ENCODE measurements at places on chromosomes 6 and 20. TPM values are rescaled to one million over a fixed set of nuclear protein-coding genes. Genes with fewer than 3 reads are reported as not detected.
A peak's percentile ranks its signal among the peaks of the same experiment; 100 is the strongest.

DNA sequence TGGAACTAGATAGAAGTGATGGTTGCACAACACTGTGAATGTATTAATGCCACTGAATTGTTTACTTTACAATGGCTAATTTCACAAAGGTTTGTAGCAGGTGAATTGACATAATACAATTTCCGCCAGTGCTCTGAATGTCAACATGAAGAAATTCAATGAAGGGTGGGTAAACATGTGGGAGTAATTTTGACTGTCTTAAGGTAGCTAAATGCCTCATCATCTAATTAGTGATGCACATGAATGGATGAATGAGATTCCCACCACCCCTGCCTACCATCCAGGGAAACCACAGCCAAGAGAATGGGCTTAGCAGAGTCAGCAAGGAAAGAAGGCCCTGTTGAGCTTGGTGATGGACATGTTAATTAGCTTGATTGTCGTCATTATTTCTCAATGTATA lies 275.3 kb downstream of the ALDH8A1 start:
- DNase-seq: no peak

PGC gene
- total RNA-seq: 0.27 TPM

TCF21 gene
- total RNA-seq: 0.80 TPM

- DNase-seq: no peak
Measured at GRCh38 chr20:12649234-12649633, 359.5 kb upstream of the SPTLC3 start.

GRCh38 chr6:6845603-6846002 lies 257.1 kb downstream of the LY86 start:
- no peak for DNase-seq

GRCh38 chr6:1620504-1621069 lies 10.9 kb downstream of the FOXC1 start:
- no peak for DNase-seq

DNA sequence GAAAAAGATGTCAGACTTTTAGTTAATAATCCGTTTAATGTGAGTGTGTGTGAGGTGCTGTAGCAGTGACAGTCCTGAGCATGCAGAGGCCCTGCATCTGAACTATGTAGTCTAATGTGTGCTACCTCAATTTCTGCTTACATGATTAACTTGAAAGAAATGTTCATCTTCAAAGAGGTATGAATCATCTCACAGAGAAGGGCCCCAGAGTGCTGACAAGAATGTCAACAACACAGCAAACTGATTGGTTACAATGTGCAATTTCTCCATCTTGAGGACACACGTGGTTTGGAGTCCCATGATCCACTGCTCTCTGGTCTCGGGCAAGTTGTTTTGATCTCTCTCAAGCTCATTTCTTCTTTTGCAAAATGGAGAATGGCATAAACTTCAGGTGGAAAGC lies 61.7 kb upstream of the EMILIN3 start:
- DNase-seq: no peak

- no peak for DNase-seq
Measured at GRCh38 chr6:104858642-104859041, 1.1 kb downstream of the HACE1 start.

DNA sequence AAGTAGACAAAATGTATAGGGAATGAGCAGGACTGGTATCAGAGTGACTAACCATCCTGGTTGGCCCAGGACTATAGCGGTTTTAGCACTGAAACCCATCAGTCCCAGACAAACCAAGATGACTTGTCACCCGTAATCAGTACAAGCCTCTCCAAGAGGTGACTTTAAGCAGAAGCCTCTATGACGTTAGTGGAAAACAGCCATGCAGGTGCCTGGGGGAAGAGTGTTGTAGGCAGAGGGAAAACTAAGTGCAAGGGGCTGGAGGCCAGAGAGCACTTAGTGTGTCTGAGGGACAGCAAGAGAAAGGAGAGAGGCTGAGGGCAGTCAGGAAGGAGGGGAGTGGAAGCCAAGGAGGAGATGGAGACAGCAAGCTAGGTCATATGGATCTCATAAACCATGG lies 2.1 kb downstream of the SGK2 start:
- DNase-seq: no peak

FAM184A gene
- total RNA-seq: 7.8 TPM

DNA sequence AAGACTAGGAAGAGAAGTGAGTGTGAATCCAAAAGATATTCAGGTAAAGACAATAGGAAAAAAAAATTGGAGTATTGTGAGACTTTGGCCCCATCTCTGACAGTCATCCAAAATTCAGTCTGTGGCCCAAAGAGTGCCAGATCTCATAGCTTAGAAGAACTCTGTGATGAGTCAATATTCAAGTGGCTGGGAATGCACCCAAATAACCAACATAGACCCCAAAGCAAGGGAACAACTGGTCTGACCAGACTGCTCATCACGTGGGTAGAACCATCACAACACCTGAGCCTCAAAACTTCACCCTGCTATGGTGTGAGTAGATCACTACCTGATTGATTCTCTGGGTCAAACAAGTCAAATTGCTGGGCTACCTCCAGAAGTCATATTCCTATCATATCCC lies 51.1 kb upstream of the TRDN start:
- no peak for DNase-seq

GRCh38 chr20:24185791-24186190 lies 197.2 kb upstream of the GGTLC1 start:
- DNase-seq: no peak

PLAGL1 gene
- 65.8 TPM for total RNA-seq

DNA sequence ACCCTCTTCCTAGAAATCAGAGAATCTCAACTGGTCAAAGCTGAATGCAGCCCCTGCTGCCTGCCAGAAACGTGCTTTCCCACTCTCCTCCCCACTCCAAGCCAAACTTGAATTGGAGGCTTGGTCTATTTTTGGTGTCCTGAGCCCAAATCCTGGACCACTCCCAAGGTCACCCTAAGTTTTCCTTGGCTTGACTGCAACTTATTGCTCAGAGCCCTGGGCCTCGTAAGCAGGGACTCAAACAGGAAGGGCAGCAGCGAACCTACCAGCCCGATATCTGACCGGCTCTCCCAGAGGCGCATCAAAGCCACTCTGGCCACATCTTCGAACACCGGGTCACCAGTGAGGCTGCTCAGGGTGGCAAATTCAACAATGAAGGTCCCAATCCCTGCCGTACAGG lies 12.7 kb downstream of the EDEM2 start:
- peak; percentile 61 for DNase-seq

RAD21L1 gene
- total RNA-seq: not detected

GRCh38 chr6:44778513-44778912 lies 391.0 kb downstream of the CDC5L start:
- DNase-seq: no peak

- no peak for DNase-seq
Measured at GRCh38 chr20:52867305-52867704, 104.9 kb upstream of the TSHZ2 start.

GRCh38 chr6:100426241-100426640 lies 38.5 kb downstream of the SIM1 start:
- DNase-seq: no peak

GRCh38 chr6:130839379-130839778 lies 12.2 kb downstream of the SMLR1 start:
- DNase-seq: no peak

DNA sequence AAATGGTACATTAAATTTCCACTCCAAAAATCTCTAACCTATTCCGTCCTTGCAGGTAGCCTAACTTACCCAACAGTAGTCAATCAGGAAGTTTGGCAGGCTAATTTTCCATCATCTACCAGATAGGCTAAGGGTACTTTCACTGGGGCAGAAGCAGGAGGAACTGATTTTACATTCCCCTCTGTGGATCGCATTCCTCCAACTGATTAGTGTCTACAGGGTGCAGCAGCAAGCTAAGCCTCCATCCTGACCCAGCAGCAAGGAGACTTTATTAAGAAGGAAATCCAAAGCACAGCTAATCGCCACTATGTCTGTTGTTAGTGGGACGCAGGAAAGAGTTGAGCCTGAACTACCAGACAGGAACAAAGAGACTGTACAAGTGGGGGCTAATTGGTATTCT lies 143.2 kb upstream of the RUNX2 start:
- no peak for DNase-seq

SNAP91 gene
- total RNA-seq: 2.7 TPM

DNA sequence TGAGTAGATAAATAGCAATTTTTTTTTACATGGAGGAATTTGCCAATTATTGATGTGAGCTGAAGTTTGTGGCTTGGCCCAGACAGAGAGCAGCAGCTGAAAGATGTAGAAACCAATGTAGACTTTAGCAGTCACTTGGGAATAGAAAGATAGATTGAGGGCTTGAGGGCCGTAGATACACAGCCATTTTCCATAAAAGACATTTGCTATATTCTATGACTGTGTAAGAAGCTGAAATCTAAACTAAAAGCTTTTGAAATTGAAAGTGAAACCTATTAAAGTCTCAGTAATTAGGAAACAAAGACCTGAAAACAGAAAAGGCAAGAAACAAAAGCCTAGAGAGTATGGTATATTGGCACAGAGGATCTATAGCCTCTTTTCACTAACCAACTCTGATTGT lies 332.7 kb downstream of the CENPW start:
- no peak for DNase-seq

PRDM1 gene
- 15.9 TPM for total RNA-seq

- no peak for DNase-seq
Measured at GRCh38 chr6:109610590-109610989, 80.4 kb downstream of the AK9 start.

DNA sequence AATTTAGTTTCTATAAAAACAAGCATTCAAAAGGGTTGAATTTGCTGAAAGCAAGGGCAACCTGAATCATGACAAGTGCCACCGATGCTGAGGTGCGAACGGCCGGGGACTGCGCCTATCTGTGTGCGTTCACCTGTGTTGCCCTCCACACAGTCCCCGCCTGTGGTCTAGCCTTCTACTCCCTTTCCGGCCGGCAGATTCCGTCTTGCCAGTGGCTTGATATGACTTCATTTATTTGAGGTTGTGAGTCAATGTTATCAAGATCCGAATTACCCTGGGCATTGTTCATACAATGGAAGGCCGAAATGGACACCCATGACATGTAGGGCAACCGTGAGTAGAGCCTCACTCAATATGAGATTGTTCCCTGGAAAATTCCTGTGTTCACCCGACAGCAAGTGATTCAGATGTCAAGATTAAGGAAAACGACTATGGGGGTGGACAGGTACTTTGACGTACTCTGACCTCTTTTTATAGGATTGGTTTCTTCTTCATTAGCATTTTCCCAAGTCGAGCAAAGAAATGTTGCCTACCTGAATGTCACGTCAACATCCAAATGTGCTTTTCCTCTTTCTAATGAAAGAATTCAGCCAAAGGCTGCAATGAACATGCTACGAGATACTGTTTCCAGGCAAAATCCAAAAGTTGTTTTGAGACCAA lies 41.1 kb upstream of the NEDD9 start:
- DNase-seq: no peak

DNA sequence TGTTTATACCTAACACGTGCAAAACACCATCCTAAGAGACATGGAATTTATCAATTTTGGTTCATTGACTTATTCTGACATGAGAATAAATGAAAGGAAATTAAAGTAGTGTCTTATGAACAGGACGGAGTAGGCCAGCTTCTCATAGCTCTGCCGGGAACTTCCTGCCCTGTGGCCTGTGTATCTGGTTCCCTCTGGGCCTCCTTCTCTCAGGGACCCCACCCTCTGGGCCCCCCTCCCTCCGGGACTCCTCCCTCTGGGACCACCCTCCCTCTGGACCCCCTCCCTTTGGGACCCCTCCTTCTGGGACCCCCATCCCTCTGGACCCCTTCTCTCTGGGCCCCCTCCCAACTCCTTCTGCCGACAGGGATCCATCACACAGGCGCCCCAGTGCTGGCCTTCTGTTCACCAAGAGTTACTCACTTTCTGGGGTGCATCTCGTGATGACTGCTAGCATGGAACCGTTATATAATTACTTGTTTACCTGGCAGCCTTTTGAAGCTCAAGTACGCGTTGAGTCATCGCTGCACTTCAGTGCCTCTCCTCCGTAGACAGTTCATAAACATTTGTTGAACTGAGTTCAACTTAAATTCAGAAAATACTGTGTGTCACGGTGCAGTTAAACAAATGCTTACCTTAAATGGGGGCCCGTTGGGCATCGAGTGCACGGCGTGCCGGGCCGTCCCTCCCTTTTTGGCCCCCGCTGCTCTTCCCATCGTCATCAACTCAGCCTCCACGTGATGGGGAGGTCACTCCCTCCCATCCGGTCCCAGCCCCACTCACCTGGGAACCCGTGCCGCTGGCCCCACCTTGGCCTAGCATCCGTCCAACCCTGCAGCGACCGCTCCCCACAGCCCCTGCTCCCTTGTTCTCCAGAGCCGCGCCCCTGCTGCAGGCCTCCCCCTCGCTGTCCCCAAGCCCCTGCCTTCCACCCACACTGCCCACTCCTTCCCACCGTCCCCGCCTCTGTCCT lies 8.1 kb downstream of the CCR6 start:
- no peak for DNase-seq

- no peak for DNase-seq
Measured at GRCh38 chr6:158911746-158912480, 88.1 kb downstream of the RSPH3 start.

- DNase-seq: peak; percentile 75
Measured at GRCh38 chr6:39430871-39431523, 108.5 kb upstream of the KCNK16 start.

DNA sequence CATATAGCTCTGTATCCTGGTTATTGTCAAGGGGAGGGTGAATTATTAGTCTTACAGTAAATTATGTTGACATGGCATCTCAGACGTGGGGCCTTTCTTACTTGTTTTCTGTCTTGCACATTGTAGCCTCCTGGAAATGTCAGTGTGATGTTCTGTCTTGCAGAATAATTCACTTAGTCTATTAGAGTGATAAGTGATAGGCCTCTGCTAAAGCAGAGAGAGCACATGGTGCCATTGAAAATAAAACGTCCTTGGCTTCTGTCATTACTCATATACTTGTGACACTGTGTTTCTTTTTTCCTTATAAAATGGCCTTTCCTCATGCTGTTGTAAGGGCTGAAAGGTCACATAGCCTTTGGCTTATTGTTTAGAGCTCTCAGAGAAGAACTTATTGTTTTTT lies 531.0 kb downstream of the EPM2A start:
- no peak for DNase-seq

MOG gene
- not detected for total RNA-seq

ARHGAP40 gene
- total RNA-seq: not detected

MAS1 gene
- total RNA-seq: not detected

DNA sequence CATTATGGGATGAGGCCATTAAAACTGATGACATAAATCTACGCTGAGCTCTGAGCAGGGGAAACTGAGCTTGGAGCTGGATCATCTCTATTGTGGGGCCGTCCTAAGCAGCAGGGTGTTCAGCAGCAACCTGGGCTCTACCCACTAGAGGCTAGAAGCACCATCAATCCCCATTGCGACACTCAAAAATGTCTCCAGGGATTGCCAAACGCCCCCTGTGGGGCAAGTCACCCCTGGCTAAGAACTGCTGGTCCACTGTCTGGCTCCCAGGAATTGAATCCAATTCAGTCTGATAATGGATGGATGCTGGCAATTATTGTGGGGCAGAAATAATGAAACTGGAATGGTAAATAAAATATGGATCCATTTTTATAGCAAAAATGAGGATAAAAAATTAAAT lies 38.2 kb downstream of the PMEPA1 start:
- DNase-seq: no peak

TRIM38 gene
- total RNA-seq: 15.6 TPM
